ENCODE measurements at places on chromosomes 6 and 20.

DNA sequence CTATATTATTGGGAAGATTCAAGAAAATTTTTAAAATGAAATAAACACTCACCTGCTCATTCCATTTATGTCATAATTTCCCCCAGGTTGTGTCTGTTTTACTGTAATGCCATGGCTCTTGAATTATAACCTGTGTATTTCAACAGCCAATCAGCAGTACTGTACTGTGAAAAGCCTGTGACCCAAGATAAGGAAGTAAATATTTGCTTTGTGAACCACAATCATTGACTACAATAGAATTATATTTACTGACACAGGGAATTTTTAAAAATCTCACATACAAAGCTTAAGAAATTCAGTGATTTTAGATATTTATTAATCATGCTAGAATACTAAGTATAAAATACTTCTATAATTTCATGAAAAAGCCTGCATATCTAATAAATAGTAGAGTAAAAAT, 6.0 kb downstream of the RGS17 start:
- DNase-seq: peak; percentile 39

DNA sequence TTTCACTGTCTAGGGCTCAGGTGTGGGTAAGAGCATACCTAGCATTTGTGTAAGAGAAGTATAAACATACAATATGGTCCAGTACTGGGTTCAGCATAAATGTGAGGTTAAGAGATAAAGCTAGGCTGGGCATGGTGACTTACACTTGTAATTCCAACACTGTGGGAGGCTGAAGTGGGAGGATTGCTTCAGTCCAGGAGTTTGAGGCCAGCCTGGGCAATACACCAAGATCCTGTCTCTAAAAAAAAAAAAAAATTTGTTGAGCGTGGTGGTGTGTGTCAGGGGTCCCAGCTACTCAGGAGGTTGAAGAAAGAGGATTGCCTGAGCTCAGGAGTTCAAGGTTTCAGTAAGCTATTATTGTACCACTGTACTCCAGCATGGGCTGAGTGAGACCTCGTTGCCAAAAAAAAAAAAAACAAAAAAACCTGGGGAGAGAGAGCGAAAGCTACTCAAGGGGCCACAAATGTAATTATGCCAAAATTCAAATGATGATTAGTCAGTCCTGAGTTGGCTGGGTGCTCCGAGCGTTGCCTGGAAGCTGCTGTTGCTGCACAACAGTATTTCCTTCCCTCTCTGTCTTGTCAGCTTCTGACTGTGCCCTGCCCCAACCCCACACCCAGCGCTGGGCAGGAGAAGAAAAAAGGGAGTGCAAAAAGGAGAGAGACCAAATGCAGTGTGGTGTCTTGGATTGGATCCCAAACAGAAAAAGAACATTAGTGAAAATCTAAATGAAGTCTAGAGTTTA, 24.0 kb downstream of the CMTR1 start:
- no peak for DNase-seq

DNA sequence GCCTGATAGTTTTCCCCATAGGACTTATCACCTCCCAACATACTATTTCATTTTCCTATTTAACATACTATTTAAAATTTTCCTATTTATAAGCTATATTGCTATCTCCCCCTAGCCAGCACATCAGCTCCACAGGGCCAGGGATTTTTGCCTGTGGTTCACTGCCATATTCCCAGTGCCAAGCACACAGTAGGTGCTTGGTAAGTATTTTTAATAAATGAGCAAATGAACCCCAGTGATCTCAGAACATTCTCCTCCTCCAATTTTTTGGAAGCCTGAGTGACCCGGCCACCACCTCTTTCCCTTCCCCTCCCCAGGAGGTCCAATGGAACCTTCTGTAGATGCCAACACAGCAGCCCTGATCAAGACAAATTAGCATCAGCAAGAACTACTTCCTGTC, 33.3 kb downstream of the NFATC2 start:
- no peak for DNase-seq

GRCh38 chr6:32092760-32093497, 16.2 kb downstream of the TNXB start:
- DNase-seq: no peak

GRCh38 chr6:36865835-36866234, 8.8 kb downstream of the PPIL1 start:
- DNase-seq: peak; percentile 6

DNA sequence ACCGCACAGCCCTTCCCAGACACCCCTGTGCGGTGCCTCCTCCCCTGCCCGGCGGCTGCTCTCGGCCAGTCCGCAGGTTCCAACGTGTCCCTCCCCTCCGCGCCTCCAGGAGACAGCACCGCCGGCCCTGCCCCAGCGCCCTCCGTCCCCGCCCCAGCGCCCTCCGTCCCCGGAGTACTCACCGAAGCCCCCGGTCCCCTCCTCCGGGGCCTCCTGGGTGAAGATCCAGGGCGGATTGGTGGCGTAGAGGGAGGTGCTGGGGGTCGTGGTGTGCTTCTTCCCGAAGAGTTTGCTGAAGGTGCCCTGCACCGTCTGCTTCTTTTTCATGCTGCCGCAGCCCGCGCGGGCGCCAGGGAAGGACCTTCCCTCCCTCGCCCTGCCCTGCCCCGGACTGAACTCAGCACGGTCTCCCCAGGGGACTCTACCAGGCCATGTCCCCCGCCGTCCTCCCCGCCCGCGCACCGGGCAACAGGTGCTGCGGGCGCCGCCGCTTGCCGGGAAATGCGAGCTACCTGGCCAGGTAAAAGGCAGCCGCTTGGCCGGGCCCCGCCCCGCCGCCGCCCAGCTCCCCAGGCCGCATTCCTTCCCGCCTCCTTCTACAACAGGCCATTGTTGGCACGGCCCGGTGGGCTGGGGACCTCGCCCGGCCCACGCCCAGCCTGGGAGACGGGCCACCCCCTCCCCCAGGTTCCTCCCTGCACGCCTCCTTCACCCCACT, at the start of gene C6orf132:
Gene C6orf132, minus strand, starts transcription at position 503 of the 718 bp plus-strand sequence. Its CDS starts 176 bp downstream, at position 327.
- DNase-seq: peak; percentile 40
